CD4-positive, alpha-beta T cell treated with Interleukin-10 for 1 hour (primary cell): ENCODE measurements at places on chromosomes 16 and 17.

GRCh38 chr16:88934066-88934667, 42.8 kb downstream of the CBFA2T3 start:
- DNase-seq = no peak

DNA sequence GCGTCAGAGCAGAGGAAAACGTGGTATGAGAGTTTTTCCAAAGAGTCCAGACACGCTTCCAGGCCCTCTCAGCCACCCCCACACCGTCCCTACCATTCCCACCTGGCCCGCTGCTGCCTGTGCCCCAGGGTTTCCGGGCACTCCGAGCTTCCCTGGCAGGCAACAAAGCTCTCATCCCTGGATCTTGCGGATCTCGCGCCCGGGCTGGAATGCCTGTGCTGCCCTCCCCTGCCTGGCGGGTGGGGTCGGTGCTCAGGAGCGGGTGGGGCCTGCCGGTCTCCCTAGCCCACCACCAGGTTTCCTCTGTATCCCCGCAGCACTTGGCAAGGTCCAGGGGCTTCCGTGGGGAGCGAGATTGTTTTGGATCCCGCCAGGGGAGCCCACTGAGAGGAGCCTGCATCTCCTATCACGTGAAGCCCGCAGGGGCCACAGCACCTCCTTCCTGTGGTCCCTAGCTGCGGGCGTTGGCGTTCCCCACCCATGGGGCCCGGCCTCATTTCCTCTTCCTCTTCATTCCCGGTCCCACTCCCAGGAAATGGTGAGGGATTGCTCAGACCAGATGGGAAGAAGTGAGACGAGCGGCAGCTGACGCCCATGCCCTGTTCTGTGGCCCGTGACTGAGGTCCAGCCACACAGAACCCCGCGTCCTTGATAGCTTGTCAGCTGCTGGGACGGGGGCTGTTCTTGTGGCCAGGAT, 11.0 kb downstream of the TBC1D24 start:
- no peak for DNase-seq

DNA sequence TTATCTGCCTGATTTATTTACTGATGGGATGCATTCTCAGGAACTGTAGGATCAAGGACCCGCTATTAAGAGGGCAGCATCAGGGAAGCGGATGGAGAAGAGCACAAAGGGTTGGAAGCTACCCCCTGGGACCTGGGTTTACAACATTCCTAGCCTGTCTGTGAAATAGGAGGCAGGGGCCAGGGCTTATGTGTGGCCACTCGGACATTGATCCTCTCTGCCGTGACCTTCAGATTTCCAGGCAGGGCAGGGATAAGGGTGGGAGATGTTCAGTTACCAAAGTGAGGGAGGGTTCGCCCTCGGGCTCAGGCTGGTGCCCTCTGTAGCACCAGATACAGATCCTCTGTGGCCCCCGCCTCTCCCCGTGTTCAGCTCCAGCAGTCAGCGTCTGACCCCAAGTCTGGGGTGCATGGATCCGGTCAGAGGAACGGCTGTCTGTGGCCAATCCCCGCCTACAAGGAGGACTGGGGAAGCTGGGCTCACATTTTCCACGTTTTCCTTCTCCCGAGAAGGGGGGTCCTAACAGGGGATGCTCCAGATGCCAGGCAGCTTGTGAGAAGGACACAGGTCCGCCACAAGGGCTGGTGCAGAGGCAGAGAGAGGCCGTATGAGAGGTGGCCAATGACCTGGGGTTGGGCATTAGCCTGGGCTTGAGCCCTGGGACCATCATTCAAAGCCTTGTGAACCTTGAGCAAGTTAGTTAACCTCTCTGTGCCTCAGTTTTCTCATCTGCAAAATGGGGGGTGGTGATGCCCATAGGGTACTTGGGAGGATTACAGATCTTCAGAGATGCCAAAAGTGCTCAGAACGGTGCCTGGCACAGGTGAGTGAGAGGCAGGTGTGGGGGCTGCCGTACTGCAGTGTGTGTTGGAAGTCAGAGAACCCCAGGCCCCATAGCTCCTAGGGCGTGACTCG, 48.3 kb downstream of the ATP2C2 start:
- DNase-seq = no peak

- DNase-seq = no peak
These were observed 3.0 kb upstream of the CCL2 start for GRCh38 chr17:34252095-34252443.

GRCh38 chr17:71548540-71549190, 572.2 kb upstream of the SOX9 start:
- DNase-seq = no peak

- no peak for DNase-seq
These were observed 8.2 kb downstream of the NPTX1 start for GRCh38 chr17:80468242-80468641.

GRCh38 chr17:39812466-39812865, 51.6 kb downstream of the IKZF3 start:
- no peak for DNase-seq

- no peak for DNase-seq
These were observed 50.8 kb downstream of the TOM1L2 start for GRCh38 chr17:17921192-17922069.

DNA sequence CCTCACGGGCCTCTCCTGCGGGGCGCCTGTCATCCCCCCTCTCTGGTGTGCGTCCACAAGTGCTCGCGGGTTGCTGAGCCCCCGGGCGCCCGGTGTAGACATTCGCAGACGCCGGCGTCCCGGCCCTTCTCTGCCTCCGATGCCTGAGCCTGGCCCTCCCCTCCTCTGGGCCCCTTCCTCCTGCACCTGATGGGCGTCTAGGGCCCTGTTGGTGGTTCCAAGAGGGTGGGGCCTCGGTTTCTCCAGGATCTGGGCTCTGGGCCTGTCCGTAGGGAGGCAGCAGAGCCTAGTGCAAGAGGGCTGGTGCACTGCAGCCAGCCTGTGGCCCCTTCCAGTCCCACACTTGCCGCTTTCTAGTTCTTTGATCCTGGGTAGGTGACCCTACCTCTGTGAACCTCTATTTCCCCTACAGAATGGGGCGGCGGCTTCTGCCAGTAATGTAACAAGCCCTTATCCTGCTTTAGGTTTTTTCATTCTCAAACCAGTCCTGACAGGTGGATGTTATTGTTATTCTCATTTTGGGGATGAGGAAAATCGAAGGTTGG, 623 bp downstream of the E4F1 start:
- DNase-seq = peak; percentile 19

GRCh38 chr17:77356109-77356689, 215.4 kb downstream of the SEC14L1 start:
- DNase-seq = no peak

GRCh38 chr16:15466886-15467781, 32.7 kb downstream of the BMERB1 start:
- peak; percentile 13 for DNase-seq

- DNase-seq = no peak
These were observed 761 bp downstream of the PDF start for GRCh38 chr16:69329369-69330285.

GRCh38 chr17:62688398-62689160, 61.1 kb downstream of the MRC2 start:
- no peak for DNase-seq

DNA sequence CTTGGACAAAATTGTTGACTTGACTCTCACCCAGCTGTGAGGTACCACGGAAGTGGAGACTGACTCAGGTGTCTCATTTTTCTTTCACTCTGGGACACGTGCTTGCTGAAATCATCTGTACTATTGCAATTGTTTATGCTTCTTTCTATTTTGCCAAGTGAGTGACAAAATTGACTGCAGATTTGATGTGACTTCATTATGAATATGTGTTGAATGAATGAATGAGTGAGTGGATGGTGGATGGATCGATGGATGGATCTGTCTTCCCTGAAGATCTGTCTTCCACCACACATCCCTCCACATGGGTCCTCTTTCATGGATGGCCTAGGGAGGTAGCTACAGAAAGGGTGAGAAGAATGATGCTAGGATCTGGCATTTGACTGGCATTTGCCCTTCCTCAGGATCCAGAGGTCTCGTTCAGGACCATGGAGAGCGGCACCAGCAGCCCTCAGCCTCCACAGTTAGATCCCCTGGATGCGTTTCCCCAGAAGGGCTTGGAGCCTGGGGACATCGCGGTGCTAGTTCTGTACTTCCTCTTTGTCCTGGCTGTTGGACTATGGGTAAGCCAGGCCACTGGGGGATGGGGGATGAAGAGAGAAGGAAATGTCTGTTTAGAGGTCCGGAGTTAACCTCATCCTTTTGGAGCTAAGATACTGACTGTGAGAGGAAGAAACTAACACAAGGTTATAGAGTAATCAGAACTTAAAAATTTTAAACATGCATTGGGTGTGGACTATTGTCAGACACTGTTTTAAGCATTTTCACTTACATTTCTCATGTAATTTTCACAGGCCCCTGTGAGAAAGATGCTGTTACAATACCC, 12.7 kb downstream of the SLC5A11 start:
- peak; percentile 16 for DNase-seq

GRCh38 chr16:84049403-84050060, 6.9 kb upstream of the SLC38A8 start:
- DNase-seq = no peak

GRCh38 chr17:2485543-2485942, 26.1 kb downstream of the METTL16 start:
- DNase-seq = no peak

DNA sequence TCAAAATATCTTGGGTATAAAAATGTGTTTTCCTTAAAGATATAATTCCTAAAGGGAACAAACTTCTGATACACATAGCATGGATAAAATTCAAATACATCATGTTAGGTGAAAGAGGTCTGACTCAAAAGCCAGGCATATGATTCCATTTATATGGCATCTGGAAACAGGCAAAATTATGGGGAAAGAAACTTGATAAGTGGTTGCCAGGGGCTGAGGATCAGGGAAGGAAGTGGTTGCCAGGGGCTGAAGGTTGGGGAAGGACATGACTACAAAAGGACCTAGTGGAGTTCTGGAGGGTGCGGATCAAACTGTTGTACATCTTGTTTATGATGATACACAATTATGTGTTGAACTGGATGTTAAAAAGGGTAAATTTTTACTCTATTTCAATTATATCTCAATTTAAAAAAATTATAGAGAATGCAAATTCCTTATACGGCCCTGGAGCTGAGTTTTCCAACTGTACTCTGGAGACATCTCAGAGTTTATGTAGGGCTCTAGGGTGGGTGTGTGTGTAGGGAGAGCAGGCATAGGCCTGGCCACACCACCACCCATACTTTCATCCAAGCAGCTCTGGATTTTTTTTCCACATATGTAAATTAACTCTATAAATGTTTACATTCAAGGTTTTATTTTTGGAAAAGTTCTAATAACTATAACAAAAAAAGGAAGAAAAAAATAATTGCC, 55.0 kb downstream of the AMFR start:
- no peak for DNase-seq

- peak; percentile 5 for DNase-seq
These were observed 25.2 kb upstream of the SMPD3 start for GRCh38 chr16:68473358-68474070.

DNA sequence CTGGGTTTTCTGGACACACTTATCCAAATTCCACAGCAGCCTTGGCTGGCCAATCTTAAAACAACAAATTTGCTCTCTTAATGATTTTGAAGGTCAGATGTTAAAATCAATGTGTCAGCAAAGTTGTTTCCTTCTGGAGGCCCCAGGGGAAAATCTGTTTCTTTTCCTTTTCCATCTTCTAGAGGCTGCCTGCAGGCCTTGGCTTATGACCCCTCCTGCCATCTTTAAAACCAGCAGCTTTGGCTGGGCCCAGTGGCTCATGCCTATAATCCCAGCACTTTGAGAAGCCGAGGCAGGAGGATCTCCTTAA, 3.0 kb downstream of the LGALS9 start:
- DNase-seq = no peak

DNA sequence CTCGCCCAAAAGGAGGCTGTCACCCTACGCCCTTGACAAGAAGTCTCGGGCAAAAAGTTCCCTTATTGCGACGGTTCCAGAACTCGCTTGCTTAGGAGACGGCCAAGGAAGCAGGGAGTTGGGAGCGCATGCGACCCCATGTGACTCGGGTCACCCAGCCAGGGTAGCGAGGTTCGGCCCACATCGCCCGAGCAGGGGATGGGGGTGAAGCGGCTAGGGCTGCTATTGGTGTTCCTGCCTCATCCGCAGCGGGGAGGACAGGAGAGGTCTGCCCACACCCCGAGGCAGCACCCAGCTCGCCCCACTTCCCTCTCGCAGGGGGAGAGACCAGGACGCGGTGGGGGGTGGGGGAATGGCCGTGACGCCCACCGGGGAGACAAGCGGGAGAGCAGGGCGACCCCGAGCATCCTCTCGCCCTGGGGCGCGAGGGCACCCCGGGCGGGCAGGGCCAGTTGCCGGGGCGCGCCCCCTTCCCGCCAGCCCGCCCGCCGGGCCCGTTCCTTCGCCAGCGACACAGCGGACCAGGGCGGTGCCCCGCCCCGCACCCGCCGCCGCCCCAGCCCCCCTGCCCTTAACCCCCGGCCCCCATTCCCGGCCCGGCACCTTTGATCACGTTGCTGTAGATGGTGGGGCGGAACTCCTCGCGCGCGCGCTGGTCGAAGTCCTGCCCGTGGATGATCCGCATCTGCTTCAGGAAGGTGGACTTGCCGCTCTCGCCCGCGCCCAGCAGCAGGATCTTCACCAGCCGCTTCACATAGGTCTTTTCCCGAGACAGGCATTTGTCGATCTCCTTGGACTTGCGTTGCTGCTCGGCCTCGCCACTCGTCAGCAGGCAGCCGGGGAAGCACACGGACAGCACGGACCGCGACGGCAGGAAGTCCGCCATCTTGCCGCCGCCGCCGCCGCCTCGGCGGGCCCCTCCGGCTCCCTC, 567 bp downstream of the GNA13 start:
- peak; percentile 58 for DNase-seq

DNA sequence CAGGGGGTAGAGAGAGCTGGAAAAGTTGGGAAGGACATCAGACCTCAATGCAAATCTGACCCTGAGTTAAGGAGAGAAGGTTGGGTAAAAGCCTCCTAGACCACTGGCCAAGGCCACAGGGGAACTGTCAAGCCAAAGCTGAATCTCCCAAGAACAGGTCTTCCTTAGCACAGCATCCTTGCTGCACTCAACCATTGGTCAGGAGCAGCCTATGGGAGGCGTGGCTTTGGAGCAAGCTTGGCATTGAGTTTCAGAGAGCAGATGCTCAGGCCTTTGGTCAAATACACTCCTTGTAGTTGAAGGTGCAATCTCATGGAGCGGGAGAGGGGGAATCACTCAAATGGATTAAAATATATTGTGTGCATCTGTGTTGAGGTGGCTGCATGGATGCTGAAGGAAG, 21.8 kb downstream of the SOX9 start:
- DNase-seq = no peak

- peak; percentile 86 for DNase-seq
These were observed 32.9 kb downstream of the TK2 start for GRCh38 chr16:66516808-66517585.

GRCh38 chr16:3454631-3455147, 11.2 kb downstream of the NAA60 start:
- no peak for DNase-seq

GRCh38 chr17:34610039-34610438, 30.7 kb downstream of the TMEM132E start:
- DNase-seq = no peak

DNA sequence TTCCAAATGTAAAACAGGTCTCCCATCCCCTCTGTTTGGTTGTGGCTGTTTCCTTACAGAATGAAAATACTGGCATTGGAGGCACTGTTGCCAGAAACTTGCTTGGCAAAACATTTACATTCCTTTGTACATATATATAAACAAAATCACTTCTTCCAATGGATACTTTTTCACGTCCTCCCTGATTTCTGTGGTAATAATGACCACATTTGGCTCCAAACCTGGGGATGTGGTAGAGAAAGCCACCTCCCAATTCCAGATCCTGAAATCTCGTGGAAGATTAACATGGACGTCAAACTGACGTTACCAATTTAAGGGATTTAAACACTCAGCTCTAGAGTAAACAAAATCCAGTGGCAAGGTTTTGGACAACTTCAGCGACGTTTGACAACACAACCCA, 370.8 kb upstream of the ZFHX3 start:
- no peak for DNase-seq

- DNase-seq = no peak
These were observed 106.9 kb downstream of the SOCS1 start for GRCh38 chr16:11149011-11149616.
